ENCODE measurements at places on chromosomes 1 and 21. TPM values are rescaled to one million over a fixed set of nuclear protein-coding genes. Genes with fewer than 3 reads are reported as not detected.

The CYP4X1 gene
- total RNA-seq: 0.17 TPM

The PTGS2 gene
- 0.37 TPM for total RNA-seq

The RIIAD1 gene
- total RNA-seq: not detected

The CFAP141 gene
- not detected for total RNA-seq

The CYB561D1 gene
- 6.8 TPM for total RNA-seq

DNA sequence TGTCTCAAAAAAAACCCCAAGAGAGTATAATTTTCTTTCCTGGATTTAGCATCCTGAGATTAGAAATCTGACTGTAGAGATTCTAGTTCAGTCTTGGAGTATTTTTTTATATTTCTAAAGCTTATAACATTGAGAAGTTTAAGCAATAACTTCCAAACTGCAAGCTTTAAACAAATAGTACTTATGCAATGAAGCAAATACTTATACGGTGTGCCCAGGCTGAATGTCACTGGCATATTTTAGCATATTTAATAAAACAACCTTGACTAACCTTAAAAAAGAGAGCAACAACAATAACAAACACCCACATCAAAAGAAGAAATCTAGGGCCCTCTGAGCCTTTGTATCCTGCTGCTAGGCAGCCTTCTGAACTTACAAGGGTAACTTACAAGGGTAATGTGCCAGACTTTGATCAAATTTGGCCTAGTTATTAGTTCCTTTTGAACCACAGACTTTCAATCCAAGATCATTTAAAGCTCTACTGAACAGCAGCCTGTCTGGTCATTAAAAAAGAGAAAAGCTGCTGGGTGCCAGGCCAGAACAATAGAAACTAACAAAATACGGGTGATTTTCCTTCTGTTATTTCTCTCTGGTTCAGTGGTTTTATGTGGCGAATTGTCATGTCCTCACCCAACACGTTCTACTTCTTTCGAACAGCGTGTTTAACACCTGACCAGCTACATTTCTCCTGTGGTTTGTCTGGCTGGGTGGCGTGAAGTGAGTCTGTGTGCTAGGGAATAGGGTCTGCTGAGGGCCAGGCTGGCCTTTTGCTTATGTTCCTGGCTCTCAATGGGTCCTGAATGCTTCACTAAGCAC lies 16.2 kb downstream of the MTOR start:
- DNase-seq: no peak

DNA sequence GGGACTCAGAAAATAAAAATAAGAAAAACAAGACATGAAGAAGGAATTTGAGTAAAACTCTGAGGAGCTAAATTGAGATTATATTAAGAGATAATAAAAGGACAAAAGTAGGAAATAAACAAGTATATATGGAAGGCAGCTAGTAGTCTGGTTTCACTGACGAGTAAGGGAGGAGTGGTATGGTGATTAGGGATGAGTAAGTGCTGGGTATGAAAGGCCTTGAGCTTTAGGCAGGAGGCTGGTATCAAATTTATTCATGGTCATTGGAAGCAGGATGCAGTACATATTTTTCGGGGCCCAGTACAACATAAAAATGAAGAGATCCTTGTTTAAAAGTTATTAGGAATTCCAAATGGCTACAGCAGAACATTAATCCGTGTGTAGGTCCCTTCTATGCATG lies 789.7 kb upstream of the PRMT6 start:
- DNase-seq: no peak

GRCh38 chr1:183635099-183635605 lies 431 bp downstream of the ARPC5 start:
- DNase-seq: no peak

DNA sequence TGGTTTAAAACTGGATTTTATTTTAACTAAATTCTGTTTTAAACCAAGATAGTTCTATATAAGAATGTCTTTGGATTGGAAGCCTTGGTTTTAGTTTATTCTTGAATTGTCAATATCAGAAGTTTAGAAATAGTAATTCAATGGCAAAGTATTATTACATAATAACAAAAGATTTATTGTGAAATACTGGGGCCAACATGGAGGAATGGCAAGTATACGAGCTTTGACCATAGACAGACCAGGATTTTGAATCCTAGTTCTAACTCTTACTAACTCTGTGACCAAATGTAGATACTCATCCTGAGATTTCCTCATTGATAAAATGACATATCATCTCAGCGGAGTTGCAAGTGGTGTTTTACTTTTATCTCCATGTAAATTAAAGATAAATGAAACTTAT lies 63.3 kb downstream of the CAMSAP2 start:
- no peak for DNase-seq

GRCh38 chr1:241269116-241269515 lies 87.9 kb downstream of the RGS7 start:
- DNase-seq: peak; percentile 22

GRCh38 chr1:19343617-19344350 lies 31.7 kb downstream of the SLC66A1 start:
- DNase-seq: no peak

DNA sequence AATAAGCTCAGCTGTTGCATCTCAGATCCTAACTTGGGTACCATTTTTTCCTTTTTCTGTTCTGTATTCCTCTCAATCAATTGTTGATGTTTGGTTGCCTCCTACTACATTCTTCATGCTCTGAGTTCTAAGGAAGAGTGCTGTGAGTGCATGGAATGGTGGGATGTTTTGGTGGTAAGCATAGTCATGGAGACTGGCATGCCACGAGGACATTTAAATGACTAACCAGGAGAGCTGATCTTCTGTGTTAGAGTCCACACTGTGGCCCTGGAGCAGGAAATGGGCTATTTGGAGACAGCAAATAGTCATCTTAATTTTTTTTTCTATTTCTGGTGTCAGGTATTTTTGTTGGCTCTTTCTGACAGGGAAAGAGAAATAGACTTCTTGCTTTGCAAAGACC lies 69.5 kb upstream of the HSD17B7 start:
- DNase-seq: no peak
